ENCODE measurements at places on chromosomes 6 and 20.
A peak's percentile ranks its signal among the peaks of the same experiment; 100 is the strongest.

DNA sequence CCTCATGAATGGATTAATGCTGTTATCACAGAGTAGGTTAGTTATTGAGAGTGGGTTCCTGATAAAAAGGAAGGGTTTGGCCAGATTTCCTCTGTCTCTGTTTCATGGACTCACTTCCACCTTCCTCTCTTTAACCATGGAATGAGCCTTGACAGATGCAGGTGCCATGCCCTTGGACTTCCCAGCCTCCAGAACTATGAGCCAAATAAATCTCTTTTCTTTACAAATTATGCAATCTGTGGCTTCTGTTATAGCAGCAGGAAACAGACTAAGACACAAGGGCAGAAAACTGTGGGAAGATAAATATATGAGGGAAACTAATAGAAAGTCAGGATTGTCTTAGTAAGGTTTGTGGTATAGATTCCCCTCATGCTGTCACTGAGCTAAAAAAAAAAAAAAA, 106.5 kb downstream of the QRSL1 start:
- DNase-seq: no peak

GRCh38 chr20:37480919-37481318, 40.1 kb upstream of the NNAT start:
- no peak for DNase-seq

- DNase-seq: no peak
These were observed 82.6 kb downstream of the TTLL2 start for GRCh38 chr6:167407239-167408064.

DNA sequence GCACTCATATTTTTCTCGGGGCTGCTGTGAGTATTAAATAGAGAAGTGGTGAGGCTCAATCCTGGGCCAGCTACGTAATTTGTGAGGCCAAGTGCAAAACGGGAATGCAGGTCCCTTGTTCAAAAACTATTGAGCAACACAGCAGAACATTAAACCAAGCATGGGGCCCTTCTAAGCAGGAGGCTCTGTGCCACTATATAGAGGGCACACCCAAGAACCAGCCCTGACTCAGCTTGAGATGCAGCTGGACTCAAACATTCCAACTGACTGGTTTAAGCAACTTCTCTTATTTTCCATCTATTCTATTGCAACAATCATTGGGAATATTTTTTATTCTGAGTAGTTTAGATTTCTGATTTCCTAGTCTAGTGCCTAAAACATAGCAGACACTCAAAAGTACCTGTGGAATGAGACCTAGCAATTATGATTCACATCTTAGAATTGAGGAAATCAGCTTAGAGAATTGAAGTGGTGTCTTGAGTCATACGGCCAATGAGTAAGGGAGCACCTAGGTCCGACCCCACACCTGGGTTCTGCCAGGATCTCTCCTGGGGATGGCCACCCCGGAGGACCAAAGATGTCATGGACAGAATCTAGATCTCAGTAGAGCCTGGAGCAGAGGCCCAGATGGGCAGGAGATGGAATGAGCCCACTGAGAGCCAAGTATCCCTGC, 1.3 kb downstream of the SIRPB2 start:
- DNase-seq: no peak

GRCh38 chr6:99014061-99014460, 66.3 kb upstream of the FBXL4 start:
- no peak for DNase-seq

DNA sequence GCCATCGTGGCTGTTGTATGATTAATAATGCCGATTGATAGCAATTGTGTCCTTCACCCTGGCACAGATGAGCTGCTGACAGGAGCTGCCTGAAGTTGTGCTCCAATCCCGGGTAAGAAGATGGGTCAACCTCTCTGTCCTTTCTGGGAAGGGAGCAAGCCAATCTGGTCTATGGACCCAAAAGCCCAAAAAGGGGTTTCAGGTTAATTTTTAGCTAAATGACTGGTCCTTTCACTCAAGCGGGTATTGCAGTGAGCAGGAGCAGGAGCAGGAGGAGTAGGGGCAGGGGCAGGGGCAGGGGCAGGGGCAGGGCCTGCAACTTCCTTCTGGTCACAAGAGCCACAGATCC, 164.8 kb downstream of the TAF4 start:
- DNase-seq: no peak

DNA sequence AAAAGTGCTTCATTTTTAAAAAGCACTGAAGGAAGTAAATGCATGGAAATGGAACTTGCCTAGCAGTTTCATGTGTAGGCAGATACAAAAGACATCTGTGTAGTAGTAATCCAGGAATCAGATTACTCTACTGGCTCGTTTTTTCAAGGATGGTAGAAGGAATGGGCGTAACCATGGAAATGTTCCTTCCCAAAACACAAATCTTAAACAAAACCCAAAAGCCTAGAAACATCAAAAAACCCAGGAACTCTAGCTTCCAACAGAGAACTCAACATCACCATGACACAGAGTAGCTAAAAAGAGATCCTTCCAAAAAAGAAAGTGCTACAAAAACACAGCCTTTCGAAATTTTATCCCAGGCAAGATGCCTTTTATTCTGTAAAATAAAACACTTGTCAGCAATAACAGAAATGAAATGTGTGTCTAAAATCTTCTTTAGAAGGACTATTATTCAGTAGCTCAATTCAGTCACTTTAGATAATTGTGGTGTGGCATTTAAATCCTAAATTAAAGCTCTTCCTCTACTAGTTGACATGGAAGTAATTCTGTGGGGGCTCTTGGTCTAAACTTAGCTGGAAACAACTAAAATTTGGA, 81.7 kb downstream of the FAM217A start:
- DNase-seq: no peak

DNA sequence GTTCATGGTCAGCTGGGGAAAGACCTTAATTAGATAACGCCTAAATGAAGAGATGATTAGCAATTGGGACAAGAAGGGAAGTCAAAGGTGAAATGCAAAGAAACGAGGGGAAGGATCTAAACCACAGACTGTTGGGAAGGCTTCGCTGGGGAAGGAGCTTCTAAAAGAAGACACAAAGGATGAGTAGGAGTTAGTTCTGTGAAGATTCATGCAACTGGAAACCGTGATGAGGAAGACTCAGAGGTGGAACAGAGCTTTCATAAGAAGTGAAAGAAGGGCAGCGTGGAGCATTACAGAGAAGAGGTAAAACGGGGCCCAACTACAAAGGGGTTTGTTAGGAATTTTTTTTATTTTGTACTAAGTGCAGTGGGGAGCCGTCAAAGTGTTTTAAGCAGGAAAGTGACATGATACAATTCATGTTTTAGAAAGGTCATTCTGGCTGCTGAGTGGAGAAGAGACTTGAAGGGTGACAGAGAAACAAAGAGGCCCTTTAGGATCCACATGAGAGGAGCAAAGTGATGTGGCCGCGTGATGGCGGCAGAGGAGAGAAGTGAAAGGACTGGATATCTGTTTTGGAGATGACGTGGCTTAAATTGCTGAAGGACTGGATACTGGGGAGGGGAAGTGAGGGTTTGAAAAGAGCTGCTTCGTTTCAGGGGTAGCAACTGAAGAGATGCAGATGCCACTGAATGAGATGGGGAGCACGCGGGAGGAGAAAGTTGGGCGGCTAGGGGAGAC, 33.6 kb downstream of the TTI1 start:
- DNase-seq: no peak

GRCh38 chr20:32114305-32114960, 4.9 kb downstream of the TM9SF4 start:
- DNase-seq: no peak

DNA sequence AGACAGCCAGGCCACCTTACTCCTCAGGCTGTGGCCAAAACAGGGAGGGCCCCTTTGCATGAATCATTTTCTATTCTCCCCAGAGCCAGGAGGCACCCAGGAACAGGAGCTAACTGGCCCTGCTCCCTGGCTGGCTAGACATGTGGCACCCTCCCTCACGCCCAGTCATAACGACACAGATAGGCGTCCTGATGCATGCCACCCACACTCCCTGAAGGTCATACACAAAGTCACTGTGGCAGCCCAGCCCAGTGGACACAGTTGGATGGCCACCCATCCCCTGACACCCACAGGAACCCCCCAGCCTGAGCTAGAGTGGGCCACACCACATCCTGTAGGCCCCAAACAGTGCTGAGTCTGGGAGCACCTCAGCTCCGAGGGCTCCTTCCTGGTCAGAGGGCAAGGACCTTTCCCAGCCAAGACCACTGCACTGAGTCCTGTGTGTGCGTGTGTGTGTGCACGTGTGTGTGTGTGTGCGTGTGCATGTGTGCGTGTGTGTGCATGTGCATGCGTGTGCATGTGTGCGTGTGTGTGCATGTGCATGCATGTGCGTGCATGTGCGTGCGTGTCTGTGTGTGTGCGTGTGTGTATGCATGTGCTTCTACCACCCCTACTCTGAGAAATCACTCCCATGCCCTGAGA, 21.6 kb downstream of the TFEB start:
- no peak for DNase-seq

DNA sequence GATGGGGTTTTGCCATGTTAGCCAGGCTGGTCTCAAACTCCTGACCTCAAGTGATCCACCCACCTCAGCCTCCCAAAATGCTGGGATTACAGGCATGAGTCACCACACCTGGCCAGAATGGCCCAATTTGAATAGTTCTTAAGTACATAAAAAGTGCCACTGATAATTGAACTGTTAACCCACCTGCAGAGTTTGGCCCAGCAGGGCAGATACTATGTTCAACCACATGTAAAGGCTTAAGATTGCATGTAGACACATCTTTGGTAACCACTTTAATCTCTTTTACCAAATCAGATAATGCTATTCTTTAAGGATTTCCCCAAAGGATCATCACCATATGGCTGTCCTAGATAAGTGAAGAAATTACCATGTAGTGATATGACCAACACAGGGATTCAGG, 21.3 kb upstream of the SGK1 start:
- DNase-seq: no peak

DNA sequence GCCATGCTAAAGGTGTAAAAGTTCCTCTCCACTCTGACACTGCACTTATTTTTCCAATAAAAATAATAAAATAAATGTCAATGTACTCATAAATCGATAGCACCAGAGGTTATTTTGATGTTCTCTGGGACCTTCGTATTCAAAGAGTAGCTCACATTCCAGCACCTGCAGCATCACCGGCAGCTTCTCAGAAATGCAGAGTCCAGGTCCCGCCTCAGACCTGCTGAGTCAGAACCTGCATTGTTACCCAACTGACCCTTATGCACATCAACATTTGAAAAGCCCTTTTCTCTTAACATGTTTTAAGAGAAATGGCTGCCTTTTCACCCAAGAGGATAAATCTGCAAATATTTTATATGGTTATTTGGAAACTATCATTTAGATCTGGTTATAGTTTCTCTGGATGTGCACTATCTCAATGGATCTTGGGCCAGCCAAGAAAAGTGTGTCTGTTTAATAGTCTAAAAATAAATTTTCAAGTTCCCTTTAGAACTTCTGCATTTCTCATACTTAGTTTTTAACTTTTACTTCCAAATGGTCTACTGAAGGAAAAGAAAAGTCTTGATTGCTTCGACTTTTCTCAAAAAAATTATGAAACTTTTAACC, 216.2 kb upstream of the PRDM1 start:
- DNase-seq: no peak

DNA sequence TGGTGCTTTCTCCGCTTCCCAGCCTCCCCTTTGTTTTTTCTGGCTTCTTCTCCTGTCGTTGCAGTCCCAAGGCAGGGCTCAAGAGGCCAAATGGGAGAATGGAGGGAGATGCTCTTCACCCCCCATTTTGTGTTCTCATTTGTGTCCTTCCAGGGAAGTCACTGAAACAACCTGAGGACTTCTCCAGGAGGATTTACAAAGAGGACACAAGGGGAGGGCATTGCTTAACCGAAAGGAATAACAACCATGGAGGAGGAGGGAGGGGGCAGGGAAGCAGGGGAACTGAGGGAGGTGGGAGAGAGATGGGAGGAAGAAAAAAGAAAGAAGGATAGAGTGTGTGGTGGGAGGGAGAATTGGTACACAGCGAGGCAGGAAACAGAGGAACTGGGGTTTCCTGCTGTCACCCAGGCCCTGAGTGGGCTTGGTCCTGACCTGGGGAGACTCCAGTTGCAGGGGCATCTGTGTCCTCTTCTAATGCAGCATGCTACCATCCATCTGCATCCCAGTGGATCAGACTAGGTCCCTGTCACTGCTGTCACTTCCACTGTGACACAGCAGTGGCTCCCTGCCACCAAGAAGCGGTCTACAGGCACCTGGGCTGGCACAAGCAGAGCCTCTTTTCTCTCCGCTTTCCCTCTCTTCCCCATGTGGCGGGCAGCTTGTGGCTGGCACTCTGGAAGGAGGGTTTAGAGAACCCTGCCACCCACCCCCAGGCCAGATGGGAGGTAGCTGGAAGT, 17.1 kb upstream of the MLN start:
- DNase-seq: no peak

DNA sequence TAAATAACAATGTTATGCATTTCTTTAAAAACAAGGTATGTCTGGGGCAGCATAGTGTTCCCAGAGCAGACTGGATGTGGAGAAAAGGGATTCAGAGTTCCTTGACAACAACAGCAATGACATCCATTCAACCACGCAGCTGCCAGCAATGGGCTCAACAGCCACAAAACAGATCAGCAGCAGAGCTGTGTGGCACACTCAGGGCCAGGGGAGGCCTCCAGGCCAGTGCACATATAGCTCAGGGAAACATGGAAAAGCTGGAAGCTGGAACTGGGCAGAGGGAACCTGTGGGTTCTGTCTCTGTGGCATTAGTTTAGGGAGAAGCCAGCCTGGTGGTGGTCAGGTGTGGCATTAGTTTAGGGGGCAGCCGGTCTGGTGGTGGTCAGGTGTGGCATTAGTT, 148.3 kb downstream of the SMOC2 start:
- DNase-seq: no peak

DNA sequence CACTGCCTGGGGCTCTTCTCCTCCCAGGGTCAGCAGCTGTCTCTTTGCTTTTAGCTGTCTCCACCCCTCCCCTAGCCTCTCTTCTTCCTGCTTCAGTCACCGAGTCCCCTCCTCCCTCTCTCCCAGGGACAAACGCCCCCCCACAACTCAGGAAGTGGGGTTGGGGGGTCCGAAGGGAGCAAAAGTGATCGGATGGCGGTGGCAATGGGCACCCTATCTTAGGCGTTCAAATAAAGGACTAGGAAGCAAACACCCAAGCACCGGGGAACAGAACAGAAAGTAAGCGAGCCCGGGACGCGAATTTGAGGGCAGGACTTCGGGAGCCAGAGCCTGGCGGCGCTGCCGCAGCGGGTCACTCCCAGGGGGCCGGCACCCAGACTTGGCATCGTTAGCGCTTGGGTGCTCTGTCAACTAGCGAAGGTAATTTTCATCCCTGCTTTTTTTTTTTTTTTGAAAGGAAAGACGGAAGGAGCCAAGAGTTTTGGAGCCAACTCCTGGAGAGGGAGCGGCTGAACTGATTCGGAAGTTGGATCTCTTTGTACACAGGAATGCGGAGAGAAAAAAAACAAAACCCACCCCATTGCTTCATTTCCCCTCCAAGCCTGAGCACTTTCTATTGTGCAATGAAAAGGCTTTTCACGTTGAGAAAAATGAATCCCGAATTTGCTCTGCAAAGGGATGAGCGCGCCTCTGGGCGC, 815 bp upstream of the ITPR3 start:
- peak; percentile 65 for DNase-seq

GRCh38 chr6:148885136-148885865, 138.5 kb downstream of the UST start:
- no peak for DNase-seq
